Mesothelial cell of epicardium (in vitro differentiated cells): ENCODE measurements at places on chromosomes 1 and 21.
A peak's percentile ranks its signal among the peaks of the same experiment; 100 is the strongest.

DNA sequence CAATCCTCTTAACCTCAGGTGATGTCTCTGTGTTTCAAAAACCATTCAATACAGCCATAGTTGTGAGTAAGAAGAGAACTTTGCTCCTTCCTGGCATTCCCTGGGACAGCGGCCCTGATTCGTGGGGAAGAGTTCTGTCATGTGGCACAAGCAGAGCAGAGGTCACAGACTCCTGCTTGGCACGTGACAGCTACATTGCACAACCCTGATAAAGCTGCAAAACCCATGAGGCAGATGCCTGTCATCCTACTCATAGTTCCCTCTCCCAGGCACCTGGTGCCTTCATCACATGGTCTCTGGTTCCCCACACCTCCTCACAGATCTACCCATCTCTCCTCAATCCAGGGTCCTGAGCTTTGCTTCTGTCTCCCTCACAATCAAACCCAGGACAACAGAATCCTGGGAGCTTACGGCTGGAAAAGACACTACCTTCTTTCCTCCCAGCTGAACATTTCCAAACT, 70.8 kb downstream of the PLPP3 start:
- H3K27ac ChIP-seq = no peak overlapping the region
- H3K27me3 ChIP-seq = no peaks in the 10 kb centered on the region
- DNase-seq = no peak
- peaks cover 63% of the 10 kb centered on the region for H3K36me3 ChIP-seq

DNA sequence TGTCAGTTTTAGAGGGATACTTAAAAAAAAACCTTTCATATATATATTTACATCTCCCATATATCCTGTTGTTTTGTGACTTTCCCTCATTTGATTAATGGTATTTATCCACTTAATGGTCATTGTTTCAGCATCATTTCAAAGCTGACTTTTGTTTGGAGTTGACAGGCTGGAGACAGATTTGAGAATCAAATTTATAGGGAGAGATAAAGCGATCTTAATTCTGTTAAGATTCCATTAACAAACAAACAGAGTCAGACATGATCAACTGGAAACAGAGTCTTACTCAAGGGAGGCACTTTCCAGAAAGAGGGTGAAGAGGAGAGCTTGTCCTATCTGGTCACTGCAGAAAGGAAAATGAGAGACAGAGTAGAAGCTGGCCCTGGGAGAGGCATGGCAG, 283.4 kb downstream of the TTLL7 start:
- no peak for DNase-seq
- no peaks in the 10 kb centered on the region for H3K4me1 ChIP-seq
- H3K4me3 ChIP-seq = no peak overlapping the region
- H3K27me3 ChIP-seq = no peaks in the 10 kb centered on the region

- no peaks in the 10 kb centered on the region for H3K36me3 ChIP-seq
- no peak overlapping the region for H3K27ac ChIP-seq
- no peak overlapping the region for H3K4me3 ChIP-seq
- peaks cover 22% of the 10 kb centered on the region for H3K4me1 ChIP-seq
Observed at GRCh38 chr1:171803461-171804022, 22.1 kb downstream of the METTL13 start.

- peak overlapping the region; percentile 57 for H3K27ac ChIP-seq
- peaks cover 52% of the 10 kb centered on the region for H3K4me1 ChIP-seq
- DNase-seq = no peak
- no peaks in the 10 kb centered on the region for H3K27me3 ChIP-seq
- no peaks in the 10 kb centered on the region for H3K36me3 ChIP-seq
Observed at GRCh38 chr1:210298936-210299335, 29.8 kb upstream of the HHAT start.

GRCh38 chr1:29471487-29472313, 235.4 kb downstream of the PTPRU start:
- no peak for DNase-seq
- H3K4me1 ChIP-seq = no peaks in the 10 kb centered on the region
- H3K27ac ChIP-seq = no peak overlapping the region
- H3K27me3 ChIP-seq = peaks cover 58% of the 10 kb centered on the region
- H3K4me3 ChIP-seq = no peak overlapping the region

DNA sequence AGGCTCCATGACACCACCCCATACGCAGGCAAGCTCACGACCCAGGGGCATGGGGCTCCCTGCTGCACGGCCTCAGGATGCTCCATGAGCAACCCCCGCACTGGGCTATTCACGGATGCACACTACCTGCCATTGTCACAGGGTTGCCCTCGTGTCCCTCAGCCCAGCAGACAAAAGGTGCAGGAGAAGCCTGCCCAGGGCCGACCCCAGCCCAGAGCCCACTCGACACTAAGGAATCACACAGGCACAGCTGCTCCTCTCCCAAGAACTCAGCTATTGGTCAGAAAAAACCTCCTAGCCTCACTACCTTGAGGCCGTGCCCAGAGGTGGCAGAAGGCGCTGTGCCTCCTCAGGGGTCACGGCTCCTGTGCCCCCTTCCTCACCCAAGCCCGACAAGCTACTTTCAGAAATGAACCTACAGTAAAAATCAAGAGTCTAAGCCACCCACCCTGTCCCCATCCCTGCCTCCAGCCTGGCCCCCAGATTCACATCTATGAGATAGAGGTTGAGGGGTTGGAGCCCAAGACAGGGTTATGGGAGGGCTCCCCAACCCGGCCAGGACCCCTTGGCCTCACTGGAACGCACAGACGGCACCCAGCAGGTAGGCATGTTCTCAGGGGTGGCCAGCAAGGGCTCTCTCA, 6.4 kb upstream of the SPATC1L start:
- H3K27me3 ChIP-seq = no peaks in the 10 kb centered on the region
- no peak overlapping the region for H3K27ac ChIP-seq
- peaks cover 20% of the 10 kb centered on the region for H3K4me1 ChIP-seq
- DNase-seq = no peak
- H3K4me3 ChIP-seq = no peak overlapping the region
- peaks cover 20% of the 10 kb centered on the region for H3K36me3 ChIP-seq
